ENCODE measurements at places on chromosomes 6 and 20.

DNA sequence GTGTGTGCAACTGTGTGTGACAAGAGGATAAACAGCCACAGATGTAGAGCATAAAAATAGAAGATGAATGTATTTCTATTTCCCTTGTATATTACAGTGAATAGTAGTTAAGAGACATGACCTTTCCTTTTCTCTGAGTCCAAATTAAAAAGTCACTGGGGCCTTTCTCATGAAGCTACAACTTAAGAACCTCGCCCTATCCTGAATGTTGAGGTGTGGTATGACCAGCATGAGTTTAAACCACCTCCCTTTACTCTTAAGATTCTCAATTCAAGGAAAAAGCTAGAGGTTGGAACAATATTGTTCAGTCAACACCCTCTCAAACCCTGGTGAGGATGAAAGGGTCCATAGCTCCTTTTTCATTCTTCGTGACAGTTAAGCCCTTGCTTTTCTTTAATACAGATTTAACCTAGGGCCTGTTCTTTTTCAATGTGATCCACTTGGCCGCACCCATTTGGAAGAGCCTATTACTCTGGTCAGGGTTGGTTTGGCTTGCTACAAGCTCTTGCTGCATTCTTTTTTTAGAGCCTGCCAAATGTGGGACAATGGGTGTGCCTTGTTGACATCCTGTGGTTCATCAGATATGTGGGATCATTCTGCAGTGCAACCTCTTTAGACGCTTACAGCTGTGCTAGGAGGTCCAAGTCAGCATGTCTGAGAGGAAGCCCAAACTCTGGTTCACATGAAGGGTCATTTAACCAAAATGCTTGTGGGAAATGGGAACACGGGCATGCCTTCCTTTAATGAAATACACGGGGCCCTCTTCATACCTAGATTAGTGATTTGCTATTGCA lies 290.0 kb downstream of the HAO1 start:
- no peak for DNase-seq

DNA sequence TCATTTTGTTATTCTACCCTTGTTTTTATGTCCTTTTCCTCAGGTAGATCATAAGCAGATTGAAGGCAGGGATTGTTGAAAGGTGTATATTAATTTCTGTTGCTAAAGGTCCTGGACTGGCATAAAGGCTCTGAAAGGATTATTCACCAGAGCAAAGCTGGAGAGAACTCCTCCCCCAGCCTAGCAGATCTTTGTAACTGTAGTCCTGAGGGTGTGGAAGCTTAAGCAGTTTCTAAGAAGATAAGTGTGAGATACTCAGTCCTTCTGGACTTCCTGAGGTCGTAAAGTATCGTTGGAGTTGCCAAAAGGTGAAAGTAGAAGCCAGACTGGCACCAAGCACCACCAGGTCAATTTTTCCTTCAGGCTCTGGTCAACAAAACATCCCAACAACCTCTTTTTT lies 24.2 kb downstream of the CGA start:
- no peak for DNase-seq

DNA sequence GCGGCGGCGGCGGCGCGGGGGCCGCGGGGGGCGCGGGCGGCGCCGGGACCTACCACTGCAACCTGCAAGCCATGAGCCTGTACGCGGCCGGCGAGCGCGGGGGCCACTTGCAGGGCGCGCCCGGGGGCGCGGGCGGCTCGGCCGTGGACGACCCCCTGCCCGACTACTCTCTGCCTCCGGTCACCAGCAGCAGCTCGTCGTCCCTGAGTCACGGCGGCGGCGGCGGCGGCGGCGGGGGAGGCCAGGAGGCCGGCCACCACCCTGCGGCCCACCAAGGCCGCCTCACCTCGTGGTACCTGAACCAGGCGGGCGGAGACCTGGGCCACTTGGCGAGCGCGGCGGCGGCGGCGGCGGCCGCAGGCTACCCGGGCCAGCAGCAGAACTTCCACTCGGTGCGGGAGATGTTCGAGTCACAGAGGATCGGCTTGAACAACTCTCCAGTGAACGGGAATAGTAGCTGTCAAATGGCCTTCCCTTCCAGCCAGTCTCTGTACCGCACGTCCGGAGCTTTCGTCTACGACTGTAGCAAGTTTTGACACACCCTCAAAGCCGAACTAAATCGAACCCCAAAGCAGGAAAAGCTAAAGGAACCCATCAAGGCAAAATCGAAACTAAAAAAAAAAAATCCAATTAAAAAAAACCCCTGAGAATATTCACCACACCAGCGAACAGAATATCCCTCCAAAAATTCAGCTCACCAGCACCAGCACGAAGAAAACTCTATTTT lies 2.0 kb downstream of the FOXC1 start:
- no peak for DNase-seq

GRCh38 chr6:145214570-145214969 lies 520.8 kb downstream of the EPM2A start:
- DNase-seq = no peak

GRCh38 chr6:148242180-148242579 lies 100.5 kb upstream of the SASH1 start:
- no peak for DNase-seq

- no peak for DNase-seq
Measured at GRCh38 chr6:93259332-93259731, 160.0 kb downstream of the EPHA7 start.

DNA sequence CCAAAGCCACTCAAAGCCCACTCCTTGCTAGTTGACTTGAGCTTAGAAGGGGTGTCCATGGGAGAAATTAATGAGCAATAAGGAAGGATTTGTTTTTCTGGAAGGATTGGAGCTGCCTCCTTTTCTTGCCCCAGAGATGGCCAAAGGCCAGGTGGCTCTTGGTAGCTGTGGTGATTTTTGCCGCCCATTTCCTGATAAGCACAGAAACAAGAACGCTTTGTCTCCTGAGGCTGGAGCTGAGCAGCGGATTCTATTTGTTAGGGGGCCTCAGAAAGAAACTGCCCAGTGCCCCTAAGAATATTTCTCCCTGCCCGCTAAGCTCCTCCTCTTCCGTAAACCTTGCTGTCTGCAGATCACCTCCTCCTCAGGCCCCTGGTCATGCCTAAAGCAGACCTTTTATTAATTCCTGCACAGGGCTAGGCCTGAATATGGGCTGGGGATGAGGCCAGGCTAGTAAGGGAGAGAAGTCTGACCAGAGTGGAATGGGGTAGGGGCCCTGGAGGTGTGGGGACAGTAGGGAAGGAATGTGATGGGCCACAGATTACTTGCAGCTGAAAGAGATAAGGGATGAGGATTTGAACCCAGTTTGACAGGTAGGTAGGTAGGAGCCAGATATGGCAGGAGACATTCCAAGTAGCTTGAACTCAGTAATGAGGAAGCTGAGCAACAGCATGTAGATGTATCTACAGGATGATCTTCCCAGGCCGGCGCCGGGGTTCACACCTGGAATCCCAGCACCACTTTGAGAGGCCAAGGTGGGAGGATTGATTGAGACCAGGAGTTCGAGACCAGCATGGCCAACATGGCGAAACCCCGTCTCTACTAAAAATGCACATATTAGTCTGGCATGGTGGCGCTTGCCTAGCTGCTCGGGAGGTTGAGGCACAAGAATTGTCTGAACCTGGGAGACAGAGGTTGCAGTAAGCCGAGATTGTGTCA lies 71.2 kb upstream of the NAA20 start:
- DNase-seq = no peak

GRCh38 chr20:11569163-11569562 lies 348.5 kb upstream of the BTBD3 start:
- DNase-seq = no peak

- DNase-seq = no peak
Measured at GRCh38 chr6:119749335-119749734, 399.8 kb upstream of the MAN1A1 start.

GRCh38 chr20:54133434-54134427 lies 40.1 kb downstream of the CYP24A1 start:
- no peak for DNase-seq

All from stimulated activated CD8-positive, alpha-beta memory T cell treated with anti-CD3 and anti-CD28 coated beads, Interleukin-2, amount 100 ng/mL, for 1 hour (primary cell).